ENCODE measurements at places on chromosomes 6 and 20.
A peak's percentile ranks its signal among the peaks of the same experiment; 100 is the strongest.

DNA sequence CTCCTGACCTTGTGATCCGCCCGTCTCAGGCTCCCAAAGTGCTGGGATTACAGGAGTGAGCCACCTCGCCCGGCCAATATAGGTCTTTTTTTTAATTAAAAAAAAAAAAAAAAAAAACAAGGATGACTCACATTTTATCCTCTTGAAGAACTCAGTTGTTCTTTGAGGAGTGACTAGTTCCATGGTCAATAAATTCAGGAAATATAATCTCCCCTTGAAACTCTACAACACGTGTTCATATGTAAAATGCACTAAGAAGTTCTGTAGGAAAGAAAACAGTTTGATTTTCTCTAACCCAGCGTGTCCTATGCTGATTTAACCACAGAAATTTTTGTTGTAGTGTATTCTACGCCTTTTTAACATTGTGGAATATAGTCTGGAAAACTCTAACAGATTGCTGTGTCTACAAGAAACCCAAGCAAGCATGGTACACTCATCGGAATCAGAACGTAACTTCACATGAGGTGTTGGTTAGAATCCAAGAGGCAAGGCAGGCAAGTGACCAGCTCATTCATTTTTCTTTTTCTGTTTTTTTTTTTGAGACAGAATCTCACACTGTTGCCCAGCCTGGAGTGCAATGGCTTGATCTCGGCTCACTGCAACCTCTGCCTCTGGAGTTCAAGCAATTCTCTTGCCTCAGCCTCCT lies 79.0 kb upstream of the ZNF217 start:
- DNase-seq, result no peak

- peak; percentile 73 for DNase-seq
Measured at GRCh38 chr6:56904068-56904467, 50.8 kb upstream of the BEND6 start.

GRCh38 chr6:83047065-83047754 lies 18.4 kb downstream of the UBE3D start:
- no peak for DNase-seq

DNA sequence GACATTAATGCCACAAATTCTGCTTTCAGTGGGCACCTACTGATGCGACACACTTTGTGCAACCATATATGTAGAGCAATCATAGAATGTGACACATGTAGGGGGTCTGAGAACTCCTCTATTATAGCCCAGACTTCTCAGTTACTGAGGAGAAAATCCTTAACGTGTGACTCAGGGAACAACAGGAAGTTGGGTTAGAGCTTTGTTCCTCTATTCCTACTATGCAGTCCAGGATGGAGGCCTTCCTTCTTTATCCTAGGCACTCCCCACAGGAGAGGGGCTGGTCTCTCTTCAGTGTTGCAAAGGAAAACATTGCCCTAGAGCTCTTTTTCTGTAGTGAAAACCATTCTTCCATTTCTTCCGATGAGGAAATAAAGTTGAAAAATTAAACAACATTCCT lies 39.6 kb upstream of the RCAN2 start:
- DNase-seq, result no peak

DNA sequence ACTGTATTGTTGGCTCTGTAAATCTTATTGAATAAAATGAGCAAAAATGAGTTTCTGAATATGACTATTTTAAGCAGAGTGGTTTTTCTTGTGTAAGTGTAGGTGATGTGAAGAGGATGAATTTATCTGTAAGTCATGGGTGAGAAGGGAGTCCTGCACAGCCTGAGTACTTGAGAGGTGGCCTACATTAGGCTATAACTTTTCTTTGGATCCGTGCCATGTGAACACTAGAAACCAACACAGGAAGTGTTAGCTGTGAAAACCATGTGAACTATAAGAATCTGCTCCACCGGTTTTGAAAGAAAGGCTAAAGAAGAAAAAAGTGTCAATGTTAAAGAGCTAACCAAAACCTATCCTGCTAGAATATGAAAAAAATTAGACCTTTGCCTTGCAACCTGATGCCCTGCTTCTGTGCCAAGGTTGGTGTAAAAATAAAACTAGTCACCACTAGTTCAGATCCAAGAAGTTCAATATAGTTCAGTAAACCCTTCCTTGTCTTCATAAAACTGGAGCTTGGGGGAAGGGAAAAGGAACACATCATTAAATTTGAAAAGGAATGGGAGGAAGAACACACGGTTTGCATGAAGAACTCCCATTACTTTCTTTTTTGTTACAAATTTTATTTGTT lies 21.3 kb downstream of the PLCB1 start:
- peak; percentile 19 for DNase-seq

DNA sequence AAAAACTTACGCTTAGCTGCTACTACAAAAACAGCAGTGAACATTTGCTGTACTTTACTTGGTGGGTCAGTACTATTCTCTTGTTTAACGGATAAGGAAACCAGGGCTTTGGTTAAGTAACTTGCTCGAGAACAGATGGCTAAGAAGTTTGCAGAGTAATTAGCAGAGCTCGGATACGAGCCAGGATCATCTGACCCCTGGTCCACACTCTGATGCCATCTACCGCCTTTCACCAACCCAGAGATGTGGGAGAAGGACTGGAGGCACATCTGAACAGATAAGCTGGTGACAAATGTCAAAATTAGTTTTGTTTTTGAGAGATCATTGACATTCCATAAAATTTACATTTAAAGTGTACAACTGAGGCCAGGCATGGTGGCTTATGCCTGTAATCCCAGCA lies 18.9 kb upstream of the RPL7L1 start:
- DNase-seq, result no peak

GRCh38 chr20:53646550-53646949 lies 52.9 kb upstream of the ZNF217 start:
- DNase-seq, result no peak

DNA sequence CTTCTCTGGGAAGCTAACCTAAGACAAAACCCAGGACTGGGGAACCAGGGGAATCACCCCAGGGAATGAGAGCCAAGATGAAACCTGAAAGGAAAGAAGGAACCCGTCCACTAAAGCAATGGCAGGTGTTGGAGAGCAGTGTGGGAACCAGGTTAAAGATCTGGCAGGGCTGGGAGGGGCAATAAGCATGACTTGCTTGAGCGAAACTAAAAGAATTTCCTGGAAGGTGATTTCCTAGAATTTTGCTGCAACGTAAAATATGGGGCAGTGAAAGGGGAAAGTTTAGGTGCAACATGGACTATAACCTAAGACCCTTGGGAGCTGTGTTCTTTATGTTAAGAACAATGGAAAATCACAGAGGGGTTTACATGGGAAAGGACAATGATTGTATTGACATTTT lies 126.2 kb upstream of the SSTR4 start:
- DNase-seq, result no peak

DNA sequence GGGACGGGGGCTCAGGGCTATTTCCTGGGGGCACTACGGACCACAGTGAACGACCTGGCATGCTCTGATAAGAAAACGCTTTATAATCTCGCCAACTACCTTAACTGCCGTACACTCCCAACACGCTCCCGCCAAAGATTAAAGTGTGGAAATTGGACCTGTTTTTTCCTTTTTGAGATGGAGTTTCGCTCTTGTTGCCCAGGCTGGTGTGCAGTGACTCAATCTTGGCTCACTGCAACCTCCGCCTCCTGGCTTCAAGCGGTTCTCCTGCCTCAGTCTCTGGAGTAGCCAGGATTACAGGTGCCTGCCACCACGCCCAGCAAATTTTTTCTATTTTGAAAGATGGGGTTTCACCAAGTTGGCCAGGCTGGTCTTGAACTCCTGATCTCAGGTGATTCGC lies 346 bp upstream of the SLC44A4 start:
- DNase-seq, result peak; percentile 39

DNA sequence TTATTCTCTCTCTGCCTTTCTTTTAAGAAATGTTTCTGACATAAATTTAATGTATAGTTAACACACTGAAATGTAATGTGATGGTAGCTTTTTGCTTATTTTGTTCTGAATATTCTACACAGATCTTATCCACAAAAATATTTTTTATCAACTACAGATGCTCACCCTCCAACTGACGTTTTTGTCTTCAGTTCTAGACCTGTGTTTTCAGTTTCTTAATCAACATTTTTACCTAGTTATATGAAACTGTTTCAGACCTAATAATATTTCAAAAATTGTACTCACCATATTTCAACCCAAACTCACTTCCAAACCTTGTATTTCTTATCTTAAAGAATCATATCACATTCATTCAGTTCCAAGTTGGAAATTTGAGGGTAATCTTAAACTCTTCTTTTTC lies 452.8 kb downstream of the RFPL4B start:
- no peak for DNase-seq

DNA sequence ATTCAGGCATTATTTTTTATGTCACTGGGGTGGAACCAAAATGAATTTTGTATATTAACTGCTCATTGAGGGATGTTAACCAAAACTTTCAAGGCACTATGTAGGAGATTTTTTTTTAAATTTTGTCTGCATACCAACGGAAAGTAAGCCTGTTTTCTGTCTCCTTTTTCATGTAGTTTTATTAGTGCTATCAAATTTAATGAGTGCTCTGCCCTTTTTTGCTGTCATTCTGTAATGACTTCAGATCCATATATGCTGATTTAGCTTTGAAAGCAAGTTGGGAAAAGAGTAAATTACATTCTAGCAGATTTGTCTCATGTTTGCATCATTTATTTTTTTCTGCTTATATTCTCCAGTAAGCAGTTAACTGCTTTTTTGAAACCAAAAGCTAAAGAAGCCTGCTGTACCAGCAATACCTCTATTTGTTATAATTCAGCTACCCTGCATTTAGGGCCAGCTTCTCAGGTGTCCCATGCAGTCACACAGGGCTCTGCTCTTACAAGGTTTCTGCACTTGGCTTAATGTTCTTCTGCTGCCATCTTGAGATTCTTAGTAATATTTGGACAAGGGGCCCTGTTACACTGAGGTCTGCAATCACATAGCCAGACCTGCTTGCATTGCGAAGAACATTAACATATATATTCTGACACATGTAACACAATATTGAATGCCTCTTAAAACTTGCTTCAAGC lies 429.0 kb downstream of the UTRN start:
- DNase-seq, result no peak

DNA sequence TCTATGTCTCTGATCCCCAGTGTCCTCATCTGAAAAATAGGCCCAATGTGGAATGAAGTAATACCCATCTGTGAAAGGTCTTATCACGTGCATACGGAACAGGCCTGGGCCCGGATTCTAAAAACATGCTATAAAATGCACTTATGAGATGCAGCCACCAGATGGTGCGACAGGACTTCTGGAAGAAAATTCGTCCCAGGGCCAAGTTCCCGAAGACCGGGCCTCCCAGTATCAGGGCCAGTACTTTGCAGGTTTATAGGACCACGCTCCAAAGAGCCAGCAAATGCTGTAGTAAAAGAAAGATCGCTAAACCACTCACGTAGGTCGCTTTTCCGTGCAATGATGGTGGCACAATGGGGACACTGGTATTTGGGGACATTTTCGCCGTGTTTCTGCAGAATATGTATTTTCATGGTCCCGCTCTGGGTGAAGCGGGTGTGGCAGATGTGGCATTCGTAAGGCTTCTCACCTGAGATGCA lies 10.6 kb downstream of the CTCFL start:
- peak; percentile 70 for DNase-seq

DNA sequence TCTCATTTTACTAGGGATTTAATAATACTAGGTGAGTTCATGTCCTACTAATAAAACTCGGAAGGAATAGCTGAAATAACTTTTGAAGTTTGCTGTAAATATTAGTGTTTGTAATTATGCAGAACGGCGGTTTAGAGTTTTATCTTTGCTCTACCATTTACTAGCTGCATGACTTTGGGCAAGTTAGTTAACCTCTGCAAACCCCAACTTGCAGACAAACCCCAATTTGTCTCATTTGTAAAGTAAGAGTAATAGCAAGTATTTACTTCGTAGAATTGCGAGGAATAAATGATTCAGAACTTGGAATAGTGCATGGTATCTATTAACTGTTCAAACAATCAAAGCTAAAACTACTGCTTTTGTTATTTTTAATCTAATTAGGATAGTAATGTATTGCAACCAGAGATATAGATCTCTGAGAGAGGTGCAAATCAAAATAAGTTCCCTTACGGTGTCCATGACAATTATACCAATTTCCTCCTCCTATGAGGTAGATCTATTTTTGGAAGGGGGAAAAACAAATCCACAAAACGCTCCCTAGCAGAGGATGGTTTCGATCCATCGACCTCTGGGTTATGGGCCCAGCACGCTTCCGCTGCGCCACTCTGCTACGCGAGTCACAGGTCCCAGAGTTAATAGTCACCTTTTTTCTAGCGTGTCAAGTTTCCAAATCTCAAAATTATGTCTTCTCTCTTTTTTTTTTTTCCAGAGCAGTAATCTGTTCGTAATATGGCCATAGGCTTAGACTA lies 35.1 kb upstream of the BTN3A2 start:
- peak; percentile 65 for DNase-seq

- no peak for DNase-seq
Measured at GRCh38 chr20:34459209-34459897, 56.9 kb upstream of the DYNLRB1 start.

DNA sequence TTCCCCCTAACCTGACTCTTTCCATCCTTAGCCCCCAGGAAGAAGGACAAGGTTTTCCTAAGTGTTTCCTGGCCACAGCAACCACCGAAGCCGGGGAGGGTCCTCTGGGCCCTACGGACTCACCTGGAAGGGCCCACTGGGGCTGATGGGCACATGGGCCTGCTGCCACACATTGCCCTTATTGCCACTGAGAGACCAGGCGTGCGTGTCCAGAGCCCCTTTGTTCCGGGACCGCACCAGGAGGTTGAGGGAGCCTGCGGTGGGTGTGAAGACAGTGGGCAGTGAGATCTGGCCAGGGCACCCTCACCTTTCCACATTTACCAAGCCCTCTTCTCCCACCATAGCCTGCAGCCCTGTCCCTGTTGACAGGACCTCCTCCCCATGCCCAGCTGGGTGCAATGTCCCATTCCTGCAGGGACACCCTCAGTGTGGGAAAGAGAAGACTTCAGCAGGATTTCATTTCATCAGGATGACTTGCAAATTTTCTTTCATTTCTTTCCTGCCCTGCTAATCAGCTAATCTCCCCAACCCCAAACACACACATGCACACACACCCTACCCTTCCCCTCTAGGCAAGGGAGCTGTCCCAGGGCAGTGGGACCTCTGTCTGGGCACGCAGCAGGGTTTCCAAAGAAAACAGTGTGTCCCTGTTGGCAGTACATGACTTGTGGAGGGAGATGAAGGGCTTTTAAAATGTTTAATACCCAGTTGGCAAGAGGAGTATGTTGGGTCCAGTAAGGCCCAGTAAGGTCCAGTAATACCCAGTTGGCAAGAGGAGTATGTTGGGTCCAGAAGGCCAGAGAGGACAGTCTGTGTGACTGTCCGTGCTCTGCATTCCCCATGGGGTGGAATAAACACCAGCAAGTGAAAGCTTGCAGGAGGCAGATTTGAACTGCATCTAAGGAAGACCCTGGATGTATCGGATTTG lies 59.0 kb downstream of the MDGA1 start:
- peak; percentile 66 for DNase-seq

DNA sequence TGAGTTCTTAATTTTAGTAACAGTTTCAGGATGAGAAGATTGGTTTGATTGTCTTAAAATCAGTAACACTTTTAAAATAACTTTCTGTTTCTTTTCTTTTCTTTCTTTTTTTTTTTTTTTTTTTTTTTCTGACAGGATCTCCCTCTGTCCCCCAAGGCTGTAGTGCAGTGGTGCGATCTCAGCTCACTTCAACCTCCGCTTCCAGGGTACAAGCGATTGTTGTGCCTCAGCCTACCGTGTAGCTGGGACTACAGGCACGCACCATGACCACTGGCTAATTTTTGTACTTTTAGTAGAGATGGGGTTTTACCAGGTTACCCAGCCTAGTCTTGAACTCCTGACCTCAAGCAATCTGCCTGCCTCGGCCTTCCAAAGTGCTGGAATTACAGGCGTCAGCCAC lies 33.7 kb upstream of the KCNQ5 start:
- no peak for DNase-seq

- no peak for DNase-seq
Measured at GRCh38 chr20:33394718-33395117, 6.6 kb downstream of the CDK5RAP1 start.
